ENCODE measurements at places on chromosomes 4 and X.
A peak's percentile ranks its signal among the peaks of the same experiment; 100 is the strongest.

- DNase-seq = no peak
Measured at GRCh38 chr4:153161226-153161963, 42.8 kb upstream of the TRIM2 start.

DNA sequence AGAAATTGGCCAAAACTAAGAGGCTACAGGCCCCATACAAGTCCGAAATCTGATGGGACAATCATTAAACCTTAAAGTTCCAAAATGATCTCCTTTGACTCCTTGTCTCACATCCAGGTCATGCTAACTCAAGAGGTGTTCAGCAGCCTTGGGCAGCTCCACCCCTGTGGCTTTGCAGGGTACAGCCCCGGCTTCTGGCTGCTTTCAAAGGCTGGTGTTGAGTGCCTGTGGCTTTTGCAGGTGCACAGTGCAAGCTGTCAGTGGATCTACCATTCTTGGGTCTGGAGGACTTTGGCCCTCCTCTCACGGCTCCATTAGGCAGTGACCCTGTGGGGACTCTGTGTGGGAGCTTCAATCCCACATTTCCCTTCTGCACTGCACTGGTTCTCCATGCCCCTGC lies 329.1 kb upstream of the MAD2L1 start:
- no peak for DNase-seq

DNA sequence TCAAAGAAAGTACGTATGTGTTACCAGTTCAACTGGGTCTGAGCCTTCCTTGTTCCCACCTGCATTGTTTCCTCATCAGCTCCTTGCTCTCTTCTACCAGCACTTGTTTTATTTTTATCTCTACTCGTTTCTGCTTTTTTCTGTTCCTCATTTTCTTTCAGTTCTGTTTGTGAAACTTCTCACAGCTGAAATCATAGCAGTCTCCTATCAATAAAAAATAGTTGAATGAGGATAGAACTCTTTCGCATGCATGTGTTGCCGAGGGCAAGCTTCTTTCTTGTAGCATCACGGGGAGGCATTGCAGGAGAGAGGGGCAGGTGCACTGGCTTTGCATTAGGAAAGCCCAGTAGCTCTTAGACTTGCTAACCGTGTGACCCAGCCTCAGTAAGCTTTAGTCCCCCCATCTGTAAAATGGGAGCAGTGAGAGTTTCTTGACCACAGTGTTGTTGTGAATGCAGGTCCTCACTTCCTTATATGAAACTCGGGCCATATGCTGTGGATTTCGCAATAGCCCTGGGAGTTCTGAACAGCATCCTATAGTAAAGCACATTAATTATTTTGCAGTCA lies 24.7 kb downstream of the OFD1 start:
- DNase-seq = no peak

- DNase-seq = no peak
Measured at GRCh38 chr4:7286170-7286569, 93.8 kb downstream of the SORCS2 start.

DNA sequence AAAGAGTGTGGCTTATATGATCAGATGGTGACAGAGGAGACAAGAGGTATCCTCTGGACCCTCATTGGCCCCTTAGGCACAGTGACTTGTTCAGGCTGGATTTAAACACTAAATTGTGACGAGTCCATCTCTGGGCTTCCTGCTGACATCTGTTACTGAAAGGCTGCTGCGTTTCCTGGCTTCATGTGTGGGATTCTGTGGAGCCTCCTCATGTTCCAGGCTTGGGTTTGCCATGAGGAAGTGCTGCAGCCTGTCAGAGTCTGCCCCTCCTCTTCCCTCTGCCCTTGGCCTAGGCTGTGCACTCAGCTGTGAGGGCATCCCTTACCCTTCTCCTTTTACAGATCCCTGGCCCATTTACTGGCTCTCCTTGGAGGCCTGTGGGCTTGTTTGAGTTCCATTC lies 159.1 kb upstream of the TTC29 start:
- DNase-seq = no peak

- no peak for DNase-seq
Measured at GRCh38 chr4:48907706-48908477, 1.3 kb upstream of the OCIAD2 start.

GRCh38 chr4:183097231-183098018 lies 1.6 kb upstream of the WWC2 start:
- DNase-seq = no peak

DNA sequence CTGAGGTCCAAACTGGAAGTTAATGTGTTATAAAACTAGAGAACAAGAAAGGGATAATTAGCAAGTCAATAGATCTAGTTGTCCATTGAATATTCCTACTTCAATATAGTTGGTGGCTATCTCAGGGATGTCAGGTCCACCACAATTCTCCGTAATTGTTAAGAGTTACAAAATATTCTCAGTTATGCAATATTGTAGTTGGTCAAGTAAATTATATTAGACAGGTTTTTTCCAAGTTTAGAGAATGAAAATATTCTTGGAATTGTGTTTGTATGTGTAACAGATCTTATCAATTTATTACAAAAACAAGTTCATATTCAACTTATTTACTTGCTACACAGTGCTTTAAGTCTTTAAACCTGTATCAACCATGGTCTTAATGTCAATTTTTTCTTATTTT lies 547.4 kb downstream of the SPRY1 start:
- no peak for DNase-seq

DNA sequence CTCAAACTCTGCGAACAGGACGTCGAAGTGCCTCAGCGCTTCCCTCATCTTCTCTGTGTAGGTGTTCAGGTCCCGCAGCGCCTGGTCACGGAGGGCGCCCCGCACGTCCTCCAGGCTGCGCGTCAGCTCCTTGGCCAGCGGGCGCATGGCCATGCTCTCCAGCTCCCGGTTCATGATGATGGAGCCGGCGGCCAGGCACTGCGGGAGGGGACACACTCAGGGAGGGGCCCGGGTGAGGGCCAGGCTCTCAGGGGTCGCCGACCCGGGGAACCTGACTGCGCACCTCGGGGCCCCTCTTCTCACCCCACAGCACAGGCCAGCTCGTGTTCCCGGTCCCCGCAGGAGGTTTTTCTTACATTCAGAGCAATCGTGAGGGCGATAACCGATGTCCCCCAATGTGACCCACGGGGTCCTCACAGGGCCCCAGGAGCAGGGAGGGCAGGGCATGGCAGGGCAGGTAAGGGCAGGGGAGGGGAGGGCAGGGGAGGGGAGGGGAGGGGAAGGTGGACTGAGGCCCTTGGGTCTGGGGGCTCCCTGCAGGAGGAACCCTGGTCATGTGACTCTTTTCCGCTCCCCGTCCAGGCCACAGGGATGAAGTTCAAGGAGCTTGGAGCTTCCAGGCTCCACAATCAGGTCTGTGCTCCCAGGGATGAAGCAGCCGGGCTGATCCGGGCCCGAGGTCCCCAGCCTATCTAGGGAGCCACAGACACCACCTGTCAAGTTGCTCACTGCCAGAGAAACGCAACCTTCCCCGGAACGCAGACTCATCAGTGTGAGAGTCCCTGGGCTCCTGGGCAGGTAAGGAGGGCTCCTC lies 77.8 kb upstream of the MXD4 start:
- no peak for DNase-seq

GRCh38 chrX:3806630-3807029 lies 93.2 kb upstream of the PRKX start:
- no peak for DNase-seq

DNA sequence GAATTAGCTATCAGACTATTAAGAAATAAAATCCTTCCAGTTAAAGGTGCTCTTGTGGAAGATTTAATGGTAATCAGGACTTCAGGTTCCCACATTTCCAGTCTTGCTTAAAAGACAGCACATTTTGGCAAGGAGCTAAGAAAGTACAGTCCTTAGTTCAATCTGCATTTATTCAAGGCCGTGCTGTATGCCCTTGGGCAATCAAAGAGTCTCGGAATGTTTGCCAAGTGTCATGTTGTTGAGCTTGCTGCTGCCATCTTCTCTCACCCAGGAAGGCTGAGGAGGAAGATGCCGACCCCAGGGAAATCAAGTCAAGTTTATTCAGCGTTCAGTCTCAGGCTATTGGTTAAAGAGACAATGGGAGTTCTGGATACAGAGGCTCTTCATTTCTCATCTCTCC lies 388.1 kb upstream of the IGFBP7 start:
- no peak for DNase-seq

- DNase-seq = no peak
Measured at GRCh38 chr4:130077275-130077674, 981.3 kb downstream of the C4orf33 start.

GRCh38 chr4:15833801-15834200 lies 55.7 kb downstream of the CD38 start:
- DNase-seq = no peak

GRCh38 chr4:125666635-125667034 lies 351.9 kb downstream of the FAT4 start:
- no peak for DNase-seq

DNA sequence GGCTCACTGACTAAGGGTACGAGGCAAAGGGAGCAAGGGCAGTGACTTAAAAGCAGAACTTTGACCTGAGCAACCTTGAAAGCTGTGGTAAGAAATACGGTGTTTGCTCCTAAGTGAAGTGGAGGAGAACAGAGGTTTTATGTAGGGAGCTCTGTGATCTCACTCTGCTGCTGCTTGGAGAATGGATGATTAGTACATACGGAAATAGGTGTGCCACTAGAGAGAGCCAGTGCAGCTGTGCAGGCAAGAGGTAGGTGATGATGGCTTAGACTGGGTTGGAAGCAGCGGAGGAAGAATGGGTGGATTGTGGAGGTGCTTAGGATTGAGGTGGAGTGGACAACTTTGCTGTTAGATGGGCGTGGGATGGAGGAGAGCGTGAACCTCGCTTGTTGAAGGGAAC lies 85.0 kb downstream of the FAM193A start:
- no peak for DNase-seq

- no peak for DNase-seq
Measured at GRCh38 chrX:124931958-124932357, 387.7 kb upstream of the TEX13C start.

GRCh38 chr4:182969651-182970279 lies 52.6 kb upstream of the DCTD start:
- DNase-seq = no peak

DNA sequence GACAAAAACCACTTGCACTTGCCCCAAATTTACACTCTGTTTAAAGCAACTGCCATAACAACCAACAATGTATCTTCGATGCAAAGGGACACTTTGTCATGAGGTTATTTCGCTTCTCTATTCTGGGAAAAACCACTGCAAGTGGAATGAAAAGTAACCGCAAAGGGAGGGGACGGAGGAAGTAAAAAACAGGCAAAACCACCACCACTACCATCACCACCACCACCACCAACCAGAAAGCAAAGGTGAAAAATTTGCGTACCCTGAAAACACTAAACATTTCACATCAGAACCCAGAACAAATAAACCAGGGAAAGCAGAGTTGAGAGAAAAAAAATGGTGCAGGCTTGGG lies 1.2 kb upstream of the N4BP2 start:
- no peak for DNase-seq

GRCh38 chr4:67565284-67565683 lies 6.8 kb downstream of the STAP1 start:
- DNase-seq = no peak

- peak; percentile 98 for DNase-seq
Measured at GRCh38 chr4:85681221-85681657, 206.3 kb downstream of the ARHGAP24 start.

DNA sequence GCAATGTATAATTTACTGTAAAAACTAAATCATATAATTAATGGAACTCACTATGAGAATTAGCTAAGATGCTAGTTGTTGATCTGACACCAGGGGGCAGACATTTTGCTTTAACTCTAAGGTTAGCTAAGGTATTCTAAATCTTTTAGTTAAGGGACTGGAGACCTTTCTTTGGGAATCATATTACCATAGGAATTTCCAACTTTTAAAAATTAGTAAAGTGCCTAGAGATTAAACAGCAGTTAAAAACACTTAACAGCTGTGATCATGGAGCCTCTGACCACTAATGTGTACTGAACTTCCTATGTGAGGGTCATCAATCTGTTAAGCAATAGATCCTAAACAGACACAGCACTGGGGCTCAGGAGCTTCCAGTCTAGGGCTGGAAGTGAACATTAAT lies 226.6 kb downstream of the NSUN7 start:
- no peak for DNase-seq

GRCh38 chrX:131801066-131801465 lies 222.0 kb upstream of the STK26 start:
- DNase-seq = no peak

GRCh38 chrX:29461039-29461438 lies 754.3 kb upstream of the MAGEB2 start:
- DNase-seq = no peak

DNA sequence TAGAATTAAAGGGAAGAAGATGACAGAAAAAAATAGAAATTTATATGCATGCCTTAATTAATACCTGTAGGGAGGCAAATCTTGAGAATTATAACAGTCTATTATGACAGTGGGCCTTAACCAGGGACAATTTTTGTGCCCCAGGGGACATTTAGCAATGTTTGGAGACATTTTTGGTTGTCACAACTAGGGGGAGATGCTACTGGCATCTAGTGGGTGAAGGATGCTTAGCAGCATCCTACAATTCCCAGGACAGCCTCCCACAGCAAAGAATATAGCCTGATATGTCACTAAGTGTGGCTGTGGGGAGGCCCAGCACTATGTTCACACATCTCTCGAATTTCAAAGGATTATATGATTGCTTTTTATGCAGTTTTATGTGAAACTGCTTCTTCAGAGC lies 10.5 kb downstream of the GPR82 start:
- no peak for DNase-seq

DNA sequence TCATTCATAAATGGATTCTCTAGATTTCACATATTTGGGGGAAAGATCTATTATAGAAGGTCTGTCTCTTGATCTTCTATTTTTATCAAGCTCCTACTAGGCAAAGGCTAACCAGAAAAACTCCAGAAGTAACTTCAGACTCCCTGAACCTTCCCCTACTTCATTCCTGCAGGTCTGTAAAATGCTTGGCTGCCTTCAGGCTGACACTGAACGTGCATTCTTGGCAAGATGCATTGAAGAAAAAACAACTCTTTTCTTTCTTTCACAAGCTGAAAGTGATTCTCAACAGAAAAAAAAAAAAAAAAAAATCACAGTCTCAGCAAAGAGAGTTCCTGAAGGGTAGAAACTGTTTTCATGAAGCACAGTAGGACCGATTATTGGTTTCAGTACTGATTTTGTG lies 12.7 kb downstream of the OPHN1 start:
- DNase-seq = no peak

- DNase-seq = no peak
Measured at GRCh38 chrX:35809781-35810180, 11.6 kb downstream of the MAGEB16 start.

- no peak for DNase-seq
Measured at GRCh38 chr4:17093481-17093880, 195.0 kb upstream of the LDB2 start.

- DNase-seq = no peak
Measured at GRCh38 chr4:26346203-26346620, 25.4 kb downstream of the RBPJ start.

GRCh38 chr4:151901631-151902030 lies 140.8 kb upstream of the GATB start:
- no peak for DNase-seq

GRCh38 chrX:150929058-150929457 lies 30.6 kb upstream of the CD99L2 start:
- DNase-seq = no peak

- DNase-seq = no peak
Measured at GRCh38 chrX:109830704-109831206, 97.7 kb upstream of the ACSL4 start.
